ENCODE measurements at places on chromosomes 3 and 15.
A peak's percentile ranks its signal among the peaks of the same experiment; 100 is the strongest.

DNA sequence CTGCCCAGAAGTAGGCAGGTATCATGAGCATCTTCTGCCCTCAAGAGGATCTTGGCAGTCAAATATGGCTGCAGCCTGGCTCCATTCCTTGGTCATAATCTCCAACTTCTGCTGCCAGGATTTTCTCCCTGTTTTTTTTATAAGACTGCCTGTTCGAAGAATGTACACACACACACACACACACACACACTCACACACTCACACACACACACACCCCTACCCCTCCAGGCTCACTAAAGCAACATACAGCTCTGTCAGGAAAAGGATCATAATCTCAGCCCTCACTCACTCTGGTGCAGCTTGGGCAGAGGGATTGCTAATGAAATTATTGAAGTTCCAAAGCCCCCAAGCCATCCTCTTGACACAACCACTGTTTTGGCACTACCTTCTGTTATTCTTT lies 129.2 kb upstream of the BFSP2 start:
- no peak for DNase-seq

DNA sequence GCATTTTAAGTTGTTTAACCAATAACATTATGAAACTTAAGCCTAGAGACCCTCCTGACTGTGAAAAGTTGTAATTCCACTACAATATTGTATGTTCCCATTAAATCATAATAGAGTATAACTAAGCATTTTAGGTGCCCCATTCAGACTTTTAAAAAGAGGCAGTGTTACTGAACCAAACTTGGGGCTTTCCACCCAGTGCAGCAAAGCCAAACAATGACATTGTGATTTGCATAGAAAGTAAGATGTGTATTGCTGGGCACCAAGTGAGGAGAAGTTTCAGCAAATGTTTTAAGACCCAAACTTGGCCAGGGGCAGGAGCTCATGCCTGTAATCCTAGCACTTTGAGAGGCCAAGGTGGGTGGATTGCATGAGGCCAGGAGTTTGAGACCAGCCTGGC lies 706.2 kb downstream of the GRM7 start:
- no peak for DNase-seq

DNA sequence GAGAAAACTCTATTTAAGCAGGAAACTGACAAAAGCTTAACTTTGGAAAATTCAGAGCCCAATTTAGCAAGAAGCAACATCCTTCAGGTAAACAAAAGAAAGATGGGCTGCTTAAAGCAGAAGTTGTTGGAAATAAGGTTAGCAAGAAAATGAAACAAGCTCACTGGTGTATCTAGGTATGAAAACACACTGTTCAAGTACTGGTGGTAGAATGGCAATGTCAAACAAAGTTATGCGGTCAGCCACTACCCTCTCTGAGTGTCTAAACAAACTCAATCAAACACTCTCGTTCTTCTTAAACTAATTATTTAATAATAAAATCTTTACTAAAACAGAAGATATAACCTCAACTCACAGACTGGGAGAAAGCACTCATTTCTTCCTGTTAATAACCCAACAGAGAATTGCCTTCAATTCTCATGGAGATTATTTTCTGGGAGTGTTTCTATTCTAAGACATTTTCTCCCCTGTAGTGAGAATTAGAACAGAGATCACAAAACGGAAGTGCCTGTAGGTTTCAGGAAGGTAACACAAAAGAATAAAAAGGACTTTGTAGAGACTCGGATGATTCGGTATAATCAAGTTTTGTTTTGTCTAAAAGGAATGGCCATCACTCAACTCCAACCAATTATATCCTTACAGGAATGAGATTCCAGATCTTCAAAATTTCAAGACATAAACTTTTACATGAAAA lies 28.9 kb downstream of the PRICKLE2 start:
- no peak for DNase-seq

- no peak for DNase-seq
Measured at GRCh38 chr15:50993598-50993997, 85.1 kb downstream of the AP4E1 start.

DNA sequence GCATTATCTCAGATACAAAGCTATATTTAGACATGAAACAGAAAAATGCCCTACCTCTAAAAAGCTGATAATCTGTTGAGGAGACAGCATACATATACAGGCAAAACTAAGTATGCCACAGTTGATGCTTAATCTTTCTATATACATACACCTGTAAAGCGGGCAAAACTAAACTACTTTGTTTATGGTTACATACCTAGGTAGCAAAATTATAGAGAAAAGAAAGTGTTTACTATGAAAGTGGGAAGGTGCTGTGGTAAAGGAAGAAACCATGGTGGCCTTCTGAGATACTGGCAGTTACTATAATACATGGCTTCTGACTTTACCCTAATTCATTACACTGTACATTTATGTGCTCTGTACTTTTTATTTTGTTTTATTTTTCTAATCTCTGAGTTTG lies 36.0 kb upstream of the NR1I2 start:
- DNase-seq = no peak

GRCh38 chr3:151305060-151305774 lies 11.4 kb downstream of the GPR87 start:
- DNase-seq = peak; percentile 37

DNA sequence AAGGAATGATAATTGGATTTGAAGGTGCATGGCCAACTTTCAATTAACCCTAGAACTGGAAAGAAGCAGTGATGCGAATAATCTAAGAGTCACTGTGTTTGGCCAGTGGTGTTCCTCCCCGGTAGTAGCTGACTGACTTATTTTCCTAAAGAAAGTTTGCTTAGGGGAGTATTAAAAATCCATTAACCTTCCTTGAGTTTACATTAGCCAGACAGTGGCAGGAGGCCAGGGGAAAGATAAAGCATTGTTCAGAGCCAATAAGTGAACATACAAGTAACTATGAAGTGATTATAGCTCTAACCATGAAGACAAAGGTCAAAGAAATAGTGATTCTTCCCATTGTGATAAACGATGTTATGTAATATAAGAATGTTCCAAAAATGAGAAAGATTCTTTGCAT lies 8.9 kb upstream of the TMEM202 start:
- DNase-seq = no peak

DNA sequence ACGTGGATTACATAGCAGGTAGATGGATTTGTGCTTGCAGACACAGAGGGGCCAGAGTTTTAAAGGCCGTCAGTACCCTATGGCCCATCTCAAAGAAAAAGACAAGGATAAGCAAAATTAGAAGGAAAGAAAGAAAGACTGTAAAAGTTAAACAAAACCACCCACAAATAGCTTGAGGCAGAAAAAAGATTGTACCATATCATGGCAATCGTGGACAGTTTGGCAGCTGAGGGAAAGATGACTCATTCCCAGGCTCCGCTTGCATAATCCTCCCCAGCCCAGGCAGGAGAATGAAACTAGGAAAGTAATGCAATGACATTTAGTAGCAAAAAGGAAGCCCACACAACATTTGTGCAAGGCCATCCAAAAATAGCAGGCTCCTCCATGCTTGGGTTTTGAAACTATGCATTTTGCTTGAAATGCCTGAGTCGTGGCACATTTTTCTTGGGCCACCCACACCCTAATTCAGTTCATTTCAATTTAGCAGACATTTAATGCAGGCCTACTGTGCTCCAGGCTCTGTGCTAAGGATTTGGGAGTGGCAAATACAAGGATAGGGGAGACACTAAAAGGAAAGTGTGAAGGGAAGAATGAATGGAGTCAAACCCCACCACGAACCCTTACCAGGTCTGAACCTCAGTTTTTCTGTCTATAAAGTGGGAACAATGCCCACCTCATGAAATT lies 40.9 kb upstream of the SMAD3 start:
- peak; percentile 91 for DNase-seq

DNA sequence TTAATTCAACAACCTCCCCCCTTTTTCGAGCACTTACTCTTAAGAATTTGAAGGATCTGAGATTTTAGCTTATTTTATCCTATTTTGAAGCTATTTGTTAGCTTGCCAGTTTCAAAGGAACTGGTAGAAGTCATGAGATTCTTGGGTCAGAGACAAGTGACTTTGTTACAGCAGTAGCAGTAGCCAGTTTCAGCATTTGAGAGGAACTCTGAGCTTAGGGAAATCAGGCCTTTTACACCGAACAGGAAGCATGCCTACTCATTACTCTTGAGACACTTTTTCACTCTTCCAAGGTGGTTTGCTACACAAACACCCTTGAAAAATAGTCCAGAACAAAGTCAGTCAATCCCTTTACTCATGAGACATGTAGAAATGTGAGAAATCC lies 24.5 kb upstream of the TM4SF1 start:
- no peak for DNase-seq

DNA sequence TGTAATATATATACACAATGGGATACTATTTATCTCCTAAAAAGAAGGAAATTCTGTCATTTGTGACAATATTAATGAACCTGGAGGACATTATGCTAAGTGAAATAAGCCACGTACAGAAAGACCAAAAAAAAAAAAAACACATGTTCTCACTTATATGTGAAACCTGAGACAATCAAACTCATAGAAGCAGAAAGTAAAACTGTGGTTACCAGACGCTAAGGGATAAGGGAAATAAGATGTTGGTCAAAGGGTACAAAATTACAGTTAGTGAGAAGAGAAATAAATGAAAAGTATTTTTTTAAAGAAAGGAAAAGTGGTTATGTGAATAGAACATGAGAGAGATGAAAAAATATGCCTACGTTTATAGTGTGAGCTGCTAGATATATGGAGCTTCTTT lies 101.1 kb downstream of the CPNE4 start:
- DNase-seq = no peak

GRCh38 chr3:128402998-128403397 lies 63.7 kb downstream of the DNAJB8 start:
- no peak for DNase-seq

DNA sequence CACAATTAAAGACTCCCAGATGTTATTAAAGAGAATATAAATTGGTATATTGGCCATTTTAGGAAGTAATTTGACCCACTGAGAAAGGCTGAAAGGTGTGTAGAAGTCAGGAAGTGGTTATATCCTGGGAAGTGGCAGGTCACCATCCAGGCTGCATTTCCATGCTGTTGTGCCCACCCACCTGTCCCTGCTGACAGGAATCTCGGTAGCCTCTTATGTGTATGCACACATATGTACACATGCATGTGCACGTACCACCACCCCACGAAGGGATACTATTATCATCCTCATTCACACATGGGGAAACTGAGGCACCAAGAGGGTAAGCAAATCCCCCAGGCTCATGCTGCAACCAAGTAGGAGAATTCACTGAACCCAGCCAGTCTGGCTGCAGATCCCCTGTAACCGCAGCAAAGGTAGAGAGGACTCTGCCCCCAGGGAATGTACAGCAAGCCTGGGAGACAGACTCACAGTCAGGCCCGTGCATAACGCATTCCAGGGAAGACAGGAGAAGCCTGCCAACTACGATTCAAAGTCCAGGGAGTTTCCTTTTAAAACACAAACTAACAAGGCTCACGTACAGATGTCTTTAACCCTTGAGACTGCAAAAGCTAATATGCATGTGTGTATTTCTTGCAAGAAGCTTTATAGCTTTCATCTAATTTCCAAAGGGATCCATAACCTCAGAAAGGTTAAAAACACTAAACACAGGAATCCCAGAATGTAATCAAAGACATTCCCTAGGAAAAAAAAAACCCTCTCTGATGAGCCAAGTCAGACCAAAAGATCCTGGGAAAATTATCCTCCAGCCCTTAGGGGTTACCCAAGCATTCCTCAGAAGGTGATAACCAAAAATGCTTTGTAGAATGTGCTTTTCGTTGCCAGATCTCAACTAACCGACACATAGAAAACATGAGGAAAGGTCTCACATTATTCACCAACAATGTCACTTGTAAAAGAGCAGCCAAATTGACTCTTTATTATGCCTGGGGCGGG lies 129.6 kb downstream of the ADAMTS17 start:
- no peak for DNase-seq

DNA sequence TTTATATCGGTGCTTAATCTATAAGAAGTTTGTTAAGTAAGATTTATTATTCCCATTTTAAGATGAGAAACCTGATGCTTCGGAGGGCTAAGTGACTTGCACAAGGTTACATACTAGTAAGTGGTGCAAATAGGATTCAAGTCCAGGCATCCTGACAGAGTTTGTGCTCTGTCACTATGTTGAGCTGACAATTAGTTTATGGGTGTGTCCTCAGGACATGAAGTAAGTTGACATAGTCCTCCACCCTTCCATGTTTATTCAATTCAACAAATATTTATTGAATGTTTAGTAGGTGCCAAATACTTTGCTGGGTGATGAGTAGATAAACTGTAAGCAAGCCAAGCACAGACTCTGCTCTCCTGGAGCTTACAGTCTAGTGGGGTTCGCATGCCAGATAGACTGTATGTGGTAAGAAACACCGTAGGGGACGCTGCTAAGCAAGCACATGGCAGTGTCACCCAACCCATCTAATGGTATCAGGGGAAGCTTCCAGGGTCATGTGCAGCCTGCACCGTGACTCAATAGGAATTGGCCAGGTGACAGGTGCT lies 342.7 kb upstream of the SATB1 start:
- no peak for DNase-seq

GRCh38 chr3:53122933-53123305 lies 7.3 kb downstream of the RFT1 start:
- peak; percentile 50 for DNase-seq

DNA sequence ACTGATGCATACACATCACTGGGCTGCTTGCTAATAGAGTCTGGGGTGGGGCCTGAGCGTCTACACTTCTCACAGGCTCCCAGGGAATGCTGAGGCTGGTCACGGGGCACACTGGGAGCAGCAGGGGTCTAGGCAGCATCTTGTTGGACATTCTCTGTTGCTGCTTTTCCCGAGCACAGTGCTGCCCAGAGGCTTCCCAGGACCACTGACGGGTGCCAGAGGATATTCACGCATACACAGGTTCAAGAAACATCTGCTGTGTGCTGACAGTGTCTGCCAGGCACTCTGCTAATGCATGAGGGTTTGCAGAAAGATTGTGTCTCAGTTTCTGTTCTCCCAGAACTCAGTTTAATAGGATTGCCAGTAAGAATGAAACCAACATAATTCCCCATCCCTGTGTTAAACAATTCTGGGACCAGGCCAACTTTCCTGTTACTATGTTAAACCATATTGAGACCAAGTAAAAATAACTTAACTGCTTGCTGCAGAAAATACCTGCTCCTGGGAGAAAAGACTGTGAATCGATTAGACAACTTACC lies 23.9 kb upstream of the BCL2L10 start:
- no peak for DNase-seq

- DNase-seq = no peak
Measured at GRCh38 chr15:101136381-101137268, 115.2 kb downstream of the CHSY1 start.

- DNase-seq = no peak
Measured at GRCh38 chr3:22419261-22419660, 668.3 kb upstream of the ZNF385D start.

GRCh38 chr3:111335512-111336303 lies 206.3 kb upstream of the CD96 start:
- DNase-seq = no peak

GRCh38 chr3:82520846-82521245 lies 759.4 kb upstream of the GBE1 start:
- DNase-seq = no peak

DNA sequence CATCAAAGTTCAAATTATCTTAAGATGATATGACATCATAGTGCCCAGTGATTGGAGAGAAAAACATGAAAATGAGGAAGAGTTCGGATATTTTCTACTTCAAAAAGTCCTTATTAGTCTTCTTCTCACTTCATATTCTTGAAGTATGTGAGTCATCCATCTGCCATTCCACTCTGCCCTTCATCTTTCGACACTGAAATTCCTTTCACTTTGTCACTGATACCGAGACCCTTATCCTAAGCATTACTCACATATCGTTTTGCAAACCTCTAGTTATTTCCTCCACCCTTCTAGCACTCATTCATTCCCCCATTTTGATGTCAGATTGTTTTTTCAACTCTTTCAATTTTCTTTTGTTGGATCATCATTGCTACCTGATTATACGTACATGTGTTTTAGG lies 4.0 kb downstream of the OR5H14 start:
- DNase-seq = no peak
